Muscle of leg (tissue), 16 donors: ENCODE measurements at places on chromosomes 4 and X.

DNA sequence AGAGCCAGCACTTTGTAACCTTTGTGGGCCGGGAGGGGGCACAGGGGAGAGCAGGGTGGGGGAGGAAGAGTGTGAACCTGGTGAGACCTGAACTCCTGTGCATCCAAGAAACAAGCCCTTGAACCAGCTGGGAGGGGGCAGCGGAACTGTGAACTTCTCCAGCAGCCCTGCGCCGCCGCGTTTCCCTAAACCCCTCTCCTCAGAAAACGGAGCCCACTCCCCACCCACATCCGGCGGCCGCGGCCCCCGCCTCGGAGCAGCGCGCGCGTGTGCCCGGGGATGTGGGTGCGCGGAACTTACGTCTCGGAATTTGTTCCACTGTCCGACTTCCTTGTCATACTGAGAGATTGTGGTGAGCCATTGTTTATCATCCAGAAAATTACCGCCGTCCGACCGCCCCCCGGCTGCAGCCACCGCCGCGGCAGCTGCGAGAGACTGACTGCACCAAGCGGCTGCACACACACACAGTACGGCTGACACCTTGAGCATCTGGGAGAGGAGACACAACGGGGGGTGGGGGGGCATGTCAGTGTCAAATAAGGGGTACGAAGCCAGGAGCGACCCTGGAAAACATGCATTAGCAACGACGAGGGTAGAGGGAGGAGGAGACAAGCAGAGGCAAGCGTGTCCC is 494 bp downstream of the SPOCK3 start:
- peak; percentile 36 for DNase-seq

GRCh38 chr4:76639288-76639687 is 204.3 kb downstream of the SHROOM3 start:
- DNase-seq, result no peak

GRCh38 chr4:101200561-101200960 is 146.8 kb downstream of the PPP3CA start:
- DNase-seq, result no peak

- DNase-seq, result no peak
Measured at GRCh38 chrX:136339702-136340101, 38.9 kb downstream of the ADGRG4 start.

DNA sequence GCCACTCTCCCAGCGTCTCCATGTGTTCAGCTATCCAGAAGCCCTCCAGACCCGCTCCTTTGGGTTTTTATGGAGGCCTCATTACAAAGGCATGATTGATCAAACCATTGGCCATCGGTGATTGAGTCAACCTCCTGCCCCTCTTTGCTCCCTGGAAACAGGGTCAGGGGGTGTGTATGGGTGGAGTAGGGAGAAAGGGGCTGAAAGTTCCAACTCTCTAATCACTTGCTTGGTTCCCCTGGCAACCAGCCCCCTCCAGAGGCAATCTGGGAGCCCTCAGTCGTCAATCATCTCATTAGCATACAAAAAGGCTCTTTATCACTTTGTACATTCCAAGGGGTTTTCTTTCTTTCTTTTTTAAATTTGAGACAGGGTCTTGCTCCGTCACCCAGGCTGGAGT is 2.3 kb downstream of the TRIM2 start:
- no peak for DNase-seq

DNA sequence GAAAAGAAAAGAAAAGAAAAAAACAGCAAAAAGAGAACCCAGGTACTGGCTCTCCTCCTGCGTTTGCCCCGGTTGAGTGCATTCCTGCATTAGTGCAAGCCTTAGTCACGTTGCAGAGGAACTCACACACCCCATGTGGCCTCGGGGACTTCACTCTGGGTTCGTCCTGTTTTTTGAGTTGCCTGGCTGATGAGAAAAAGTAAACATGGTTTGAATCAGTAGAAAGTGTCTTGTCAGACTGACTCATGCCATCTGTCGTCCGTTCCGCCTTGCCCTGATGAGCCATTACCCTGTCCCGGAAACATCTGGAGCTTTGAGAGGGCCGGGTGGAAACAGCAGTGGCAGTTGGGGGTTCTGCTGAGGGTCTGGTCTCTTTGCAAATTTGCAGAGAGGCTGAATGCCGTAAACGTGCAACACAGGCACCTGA is 16.3 kb downstream of the CD99 start:
- peak; percentile 86 for DNase-seq

DNA sequence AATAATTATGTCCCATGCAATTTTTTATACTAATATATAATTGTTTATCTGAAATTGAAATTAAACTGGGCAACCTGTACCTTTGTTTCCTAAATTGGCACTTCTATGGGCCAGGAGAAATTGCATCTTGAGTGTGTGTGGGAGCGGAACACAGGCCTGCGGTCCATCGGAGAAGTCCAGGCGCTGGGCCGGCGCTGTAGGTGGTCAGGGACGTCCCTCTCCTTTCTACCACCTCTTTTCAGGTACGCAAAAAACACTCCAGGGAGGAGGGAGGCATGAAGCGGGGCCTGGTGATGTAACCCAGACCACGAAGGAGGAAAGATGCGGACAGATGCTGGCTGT is 717 bp downstream of the MGAT4D start:
- DNase-seq, result no peak

GRCh38 chrX:111857534-111858060 is 18.4 kb upstream of the TRPC5OS start:
- DNase-seq, result no peak

GRCh38 chr4:64799751-64800150 is 390.5 kb upstream of the TECRL start:
- no peak for DNase-seq

DNA sequence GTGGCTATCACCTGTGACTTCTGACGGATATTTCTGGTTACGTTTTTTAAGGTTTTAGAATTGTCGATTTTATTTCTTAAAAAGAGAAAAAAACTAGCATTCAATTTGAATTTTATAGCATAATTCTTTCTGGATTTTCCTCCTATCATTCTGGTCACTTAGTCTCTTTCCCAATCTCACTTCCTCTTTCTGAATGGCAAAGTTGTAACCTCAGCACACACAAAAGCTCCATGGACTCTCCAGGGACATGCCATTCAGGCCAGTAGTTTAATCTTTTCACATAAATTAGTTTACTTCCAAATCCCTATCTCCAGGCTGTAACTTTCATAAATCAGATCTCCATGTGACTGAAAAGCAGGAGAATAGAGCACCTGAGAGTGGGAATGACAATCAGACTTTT is 110.7 kb downstream of the ARAP2 start:
- peak; percentile 21 for DNase-seq

- no peak for DNase-seq
Measured at GRCh38 chrX:40459571-40460158, 121.1 kb upstream of the ATP6AP2 start.

- DNase-seq, result peak; percentile 42
Measured at GRCh38 chr4:183348706-183349659, 26.8 kb upstream of the CLDN24 start.

GRCh38 chrX:49850028-49850427 is 20.9 kb downstream of the PAGE4 start:
- DNase-seq, result no peak

GRCh38 chr4:166989886-166990285 is 244.4 kb downstream of the SPOCK3 start:
- DNase-seq, result no peak

GRCh38 chrX:30228526-30228925 is 1.9 kb upstream of the MAGEB3 start:
- DNase-seq, result no peak

DNA sequence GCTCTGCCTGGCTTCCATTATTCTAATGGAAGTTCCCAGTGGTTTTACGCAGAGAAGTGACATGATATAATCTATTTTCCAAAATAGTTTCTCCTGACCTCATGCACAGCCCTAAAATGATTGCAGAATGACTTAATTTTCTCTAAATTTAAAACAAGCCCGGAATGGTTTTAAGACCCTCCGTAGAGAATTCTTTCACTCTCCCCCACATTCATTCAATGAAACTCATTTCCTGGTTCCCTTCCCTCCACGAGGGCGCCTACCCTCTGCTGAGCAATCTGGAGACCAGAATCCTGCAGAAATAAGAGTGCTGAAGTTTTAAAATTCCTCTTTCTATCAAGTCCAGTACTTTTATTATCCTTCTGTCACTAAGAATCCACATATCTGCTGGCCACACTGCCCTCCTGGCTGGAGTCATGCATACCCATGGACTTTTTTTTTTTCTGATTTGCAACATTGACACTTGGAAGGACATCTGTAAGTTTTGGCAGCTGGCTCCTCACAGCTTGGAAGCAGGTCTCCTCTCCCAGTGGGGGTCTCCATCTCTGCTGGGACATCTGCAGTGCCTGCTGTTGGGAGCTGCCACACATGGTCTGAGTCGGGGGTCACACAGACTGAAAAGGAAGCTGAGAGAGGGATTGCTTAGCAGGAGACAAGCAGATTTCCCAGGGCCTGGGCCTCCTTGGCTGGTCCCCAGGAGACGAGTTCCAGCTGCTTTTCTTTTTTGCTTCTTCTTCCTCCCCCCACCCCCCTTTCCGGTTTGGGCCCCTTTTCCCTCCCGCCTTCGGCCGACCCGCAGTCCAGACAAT is 86.1 kb downstream of the SOWAHB start:
- DNase-seq, result peak; percentile 95

DNA sequence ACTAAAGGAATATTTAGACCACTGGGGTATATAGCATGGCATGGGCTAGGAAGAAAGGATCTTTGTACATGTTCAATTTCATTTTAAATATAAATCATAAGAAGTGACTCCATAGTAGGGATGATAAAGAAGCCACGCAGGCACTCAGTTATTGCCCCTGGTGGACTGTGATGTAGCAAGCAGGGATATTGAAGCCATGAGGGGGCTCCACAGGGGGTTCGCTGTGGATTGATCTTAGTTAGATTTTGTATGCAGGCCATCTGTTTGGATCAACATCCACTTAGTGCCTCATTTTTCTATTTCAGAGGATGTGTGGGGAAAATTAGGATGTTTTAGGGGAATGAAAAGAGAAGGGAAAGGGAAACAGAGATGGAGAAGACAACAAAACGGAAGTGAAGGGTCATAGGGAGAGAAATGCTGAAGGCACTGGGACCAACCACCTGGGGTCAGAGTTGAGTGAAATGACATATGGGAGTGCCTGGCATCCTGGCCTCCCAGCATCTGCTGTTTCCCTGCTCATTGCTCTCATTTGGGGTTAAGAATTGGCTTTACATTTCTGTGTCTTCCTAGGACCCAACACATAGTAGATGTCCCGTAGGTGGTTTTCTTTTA is 11.2 kb upstream of the FREM3 start:
- no peak for DNase-seq

- DNase-seq, result no peak
Measured at GRCh38 chr4:42357325-42357724, 40.0 kb upstream of the SHISA3 start.

GRCh38 chr4:42248972-42249371 is 96.5 kb upstream of the BEND4 start:
- no peak for DNase-seq

- DNase-seq, result no peak
Measured at GRCh38 chr4:52687696-52688095, 28.6 kb upstream of the USP46 start.

- no peak for DNase-seq
Measured at GRCh38 chrX:13201605-13202219, 118.1 kb downstream of the ATXN3L start.

DNA sequence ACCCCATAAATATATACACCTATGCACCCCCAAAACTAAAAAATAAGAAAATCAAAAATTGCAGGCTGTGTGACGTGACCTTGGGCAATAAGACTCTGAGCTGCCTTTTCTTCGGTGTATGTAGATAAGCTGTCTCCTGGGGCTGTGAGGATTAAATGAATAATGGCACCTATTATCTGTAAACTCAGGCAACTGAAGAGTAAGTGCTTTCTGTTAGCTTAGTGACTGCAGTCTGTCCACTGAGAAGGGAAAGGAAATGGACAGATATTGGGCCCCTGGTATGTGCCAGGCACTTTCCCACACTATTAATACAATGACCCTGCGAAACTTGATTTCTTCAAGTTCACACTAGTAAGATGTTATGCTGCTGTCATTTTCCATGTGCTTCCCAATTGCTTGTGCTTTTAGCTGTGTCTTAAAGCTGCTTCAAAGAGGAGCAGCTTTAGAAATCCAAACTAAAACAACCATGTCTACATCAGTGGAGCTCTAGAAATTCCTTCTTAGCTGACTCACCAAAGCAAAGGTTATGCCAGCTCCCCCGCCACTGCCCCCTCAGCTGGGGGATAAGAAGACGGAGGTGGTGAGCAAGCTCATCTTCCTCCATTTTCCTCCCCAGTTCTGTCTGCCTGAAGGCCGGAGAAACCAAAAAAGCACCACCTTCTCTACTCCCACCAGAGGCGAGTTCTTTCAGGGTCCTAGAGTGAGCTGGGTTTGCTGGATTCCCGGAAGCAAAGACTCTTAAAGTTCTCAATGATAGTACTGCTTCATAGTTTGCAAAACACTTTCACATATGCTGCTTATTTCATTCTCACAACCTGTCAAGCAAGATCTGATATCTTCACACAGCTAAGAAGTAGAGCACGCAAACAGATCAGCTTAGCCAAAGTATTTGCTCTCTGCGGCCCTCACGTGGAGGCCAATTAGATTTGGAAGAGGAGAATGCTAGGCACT is 8.8 kb upstream of the DGAT2L6 start:
- peak; percentile 59 for DNase-seq

- DNase-seq, result peak; percentile 44
Measured at GRCh38 chr4:94559351-94559806, 107.6 kb downstream of the PDLIM5 start.
